ENCODE measurements at places on chromosomes 6 and 20.

DNA sequence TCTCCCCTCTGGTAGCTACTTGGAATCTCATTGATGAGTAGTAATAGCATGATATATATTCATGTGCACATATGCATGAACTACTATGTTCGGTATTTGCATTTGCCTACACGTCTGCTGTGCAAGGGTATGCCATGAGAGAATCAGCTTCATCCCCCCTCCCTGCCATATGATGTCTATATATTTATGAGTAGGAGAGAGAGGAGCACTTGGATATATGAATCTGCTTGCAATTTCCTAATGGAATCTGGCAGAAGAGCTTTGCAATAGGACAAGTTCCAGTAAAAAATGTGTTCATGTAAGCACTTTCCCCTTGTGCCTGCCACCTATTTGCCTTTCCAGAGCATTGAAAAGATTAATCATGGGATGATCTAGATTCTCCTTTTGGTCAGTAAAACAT lies 76.2 kb upstream of the BACH2 start:
- no peak for DNase-seq

- no peak for DNase-seq
These were observed 60.0 kb downstream of the PRL start for GRCh38 chr6:22236626-22237414.

DNA sequence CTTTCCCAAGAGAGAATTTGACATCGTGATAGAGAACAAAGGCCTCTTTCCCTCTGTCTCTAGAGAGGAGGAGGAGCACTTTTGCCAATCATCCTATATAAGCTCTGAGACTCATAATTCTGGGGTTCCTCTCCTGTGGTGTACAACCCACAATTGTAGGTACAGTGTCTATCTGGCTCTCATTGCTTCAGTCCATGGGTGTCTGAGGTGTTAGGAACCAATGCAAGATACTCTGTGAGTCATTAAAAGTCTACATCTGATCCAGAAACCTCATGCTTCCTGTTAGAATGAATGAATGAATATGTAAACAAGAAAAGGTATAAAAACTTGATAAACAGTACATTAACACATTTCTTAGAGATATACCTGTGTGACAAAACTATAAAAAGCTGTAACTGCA lies 356.7 kb downstream of the QKI start:
- no peak for DNase-seq

DNA sequence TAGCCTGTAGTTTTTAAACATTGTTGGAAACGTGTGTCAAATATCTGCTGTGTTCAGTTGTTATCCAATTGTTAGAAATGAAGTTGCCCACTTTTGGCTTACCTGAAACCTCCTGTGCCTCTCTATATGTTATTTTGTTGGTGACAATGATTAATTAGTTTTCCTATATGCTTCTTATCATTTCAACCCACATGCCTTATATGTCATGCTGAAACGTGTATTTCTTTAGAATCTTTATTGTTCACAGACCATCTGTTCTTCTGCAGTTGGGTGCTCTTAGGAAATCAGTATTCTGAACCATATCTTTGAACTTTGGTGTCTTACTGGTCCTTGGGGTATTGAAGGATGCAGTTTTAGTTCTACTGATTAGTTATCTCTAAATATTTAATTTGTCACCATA lies 91.2 kb upstream of the SCGN start:
- no peak for DNase-seq

DNA sequence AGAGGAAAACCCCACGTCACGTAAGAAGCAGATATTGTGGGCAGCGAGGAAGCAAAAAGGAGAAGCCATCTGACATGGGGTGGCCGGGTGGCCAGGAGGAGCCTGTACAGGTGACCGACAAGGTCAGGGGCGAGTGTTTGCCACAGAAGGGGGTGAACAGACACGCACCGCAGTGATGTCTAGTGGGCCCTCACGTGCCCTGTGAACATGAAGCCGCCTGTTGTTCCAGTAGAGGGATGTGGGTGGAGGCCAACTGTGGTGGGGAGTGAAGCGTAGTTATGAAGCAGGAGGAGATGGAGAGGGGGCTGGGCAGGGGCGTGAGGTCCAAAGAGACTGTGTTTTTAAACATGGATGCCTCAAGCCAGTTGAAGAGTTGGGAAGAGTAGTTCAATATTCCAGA lies 20.5 kb downstream of the MYT1 start:
- DNase-seq: no peak

DNA sequence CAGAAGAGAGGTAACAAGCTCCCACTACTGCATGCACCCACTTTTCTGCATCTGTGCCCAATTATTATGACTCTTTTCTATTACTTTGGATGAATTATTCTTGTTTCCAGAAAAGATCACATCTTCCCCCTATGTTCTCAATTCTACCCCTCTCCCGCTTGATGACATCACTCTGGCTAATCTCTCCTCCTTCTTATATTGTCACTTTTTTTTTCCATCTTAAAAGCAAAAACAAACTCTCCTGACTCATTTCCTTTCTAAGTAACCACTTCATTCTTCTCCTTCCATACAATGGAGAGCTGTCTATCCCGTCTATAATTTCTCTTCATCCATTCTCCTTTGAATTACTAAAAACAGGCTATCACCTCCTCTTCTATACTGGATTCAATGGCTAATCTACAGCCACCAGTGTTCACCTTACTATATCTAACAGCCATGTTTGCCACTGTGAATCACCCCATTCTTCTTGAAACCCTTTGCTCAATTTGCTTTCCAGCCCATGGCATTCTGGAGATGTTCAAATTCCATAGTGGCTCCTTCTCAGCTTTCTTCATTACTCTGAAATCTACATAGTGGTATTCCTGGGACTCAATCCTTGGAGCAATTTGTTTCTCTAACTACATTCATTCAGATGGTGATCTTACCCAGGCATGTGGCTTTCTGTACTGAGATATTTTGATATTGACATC lies 378.4 kb downstream of the ARHGAP18 start:
- no peak for DNase-seq

GRCh38 chr6:21592953-21593352 lies 598 bp upstream of the SOX4 start:
- no peak for DNase-seq

- DNase-seq: peak; percentile 60
These were observed 16.8 kb upstream of the ARFGEF2 start for GRCh38 chr20:48904566-48905296.

DNA sequence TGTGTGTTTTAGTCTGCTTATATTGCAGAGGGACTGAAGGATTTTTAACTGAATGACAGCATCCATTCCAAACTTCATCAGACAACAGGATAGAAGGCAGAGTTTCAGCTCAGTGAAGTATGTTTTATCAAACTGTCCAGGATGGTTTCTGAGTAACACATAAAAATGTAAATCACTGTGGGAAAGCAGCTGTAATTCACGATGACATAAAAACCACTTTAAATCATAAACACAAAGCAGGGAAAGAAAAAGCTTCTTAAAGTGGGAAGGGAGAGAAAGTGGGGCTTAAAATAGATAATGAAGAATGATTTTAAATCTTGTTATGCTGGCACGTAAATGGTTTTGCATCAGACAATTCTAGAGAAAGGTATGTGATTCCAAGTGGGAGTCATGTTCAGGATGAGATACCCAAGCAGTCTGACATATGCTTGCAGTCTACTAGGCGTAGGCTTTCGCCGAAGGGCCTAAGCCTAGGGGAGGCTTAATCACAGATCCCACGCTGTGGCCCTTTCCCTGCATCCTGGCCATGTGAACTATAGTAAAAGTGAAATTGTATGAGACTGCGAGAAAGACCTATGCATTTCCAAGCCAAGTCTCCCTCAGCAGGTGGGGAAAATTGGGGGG lies 610.6 kb downstream of the PRKN start:
- DNase-seq: no peak

DNA sequence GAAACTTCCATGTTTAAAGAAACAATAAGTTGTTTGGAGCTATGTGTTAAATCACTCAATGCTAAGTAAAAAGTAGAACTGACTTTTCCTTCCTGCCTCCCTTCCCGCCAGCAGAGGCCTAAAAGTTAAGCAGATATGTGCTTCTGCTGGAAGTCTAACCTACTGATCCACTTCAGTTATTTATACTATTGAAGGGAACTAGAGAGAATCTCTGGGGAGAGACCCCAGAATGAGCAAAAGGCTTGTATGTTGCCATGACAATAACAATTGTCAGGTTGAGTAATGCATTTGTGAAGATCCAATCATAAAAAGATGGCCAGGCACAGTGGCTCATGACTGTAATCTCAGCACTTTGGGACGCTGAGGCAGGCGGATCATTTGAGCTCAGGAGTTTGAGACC lies 24.7 kb downstream of the MGME1 start:
- no peak for DNase-seq

GRCh38 chr6:82909551-82909950 lies 156.1 kb downstream of the UBE3D start:
- DNase-seq: no peak

DNA sequence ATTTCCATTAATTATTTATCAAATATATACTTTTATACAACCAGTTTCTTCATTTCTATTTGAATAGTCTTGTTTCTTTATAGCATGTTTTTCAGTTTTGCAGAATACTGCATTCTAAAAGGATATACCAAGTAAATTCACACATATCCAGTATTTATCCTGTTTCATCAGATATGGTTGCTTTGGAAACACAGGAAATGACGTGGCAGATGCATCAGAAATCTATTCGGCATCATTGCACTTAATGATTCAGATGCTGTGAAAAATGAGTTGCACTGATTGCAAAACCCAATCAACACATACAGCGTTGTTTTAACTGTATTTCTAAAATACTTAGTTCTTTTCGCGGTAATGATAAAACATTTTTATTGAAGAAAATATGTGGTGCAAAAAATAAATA lies 594.9 kb downstream of the CDH26 start:
- no peak for DNase-seq

DNA sequence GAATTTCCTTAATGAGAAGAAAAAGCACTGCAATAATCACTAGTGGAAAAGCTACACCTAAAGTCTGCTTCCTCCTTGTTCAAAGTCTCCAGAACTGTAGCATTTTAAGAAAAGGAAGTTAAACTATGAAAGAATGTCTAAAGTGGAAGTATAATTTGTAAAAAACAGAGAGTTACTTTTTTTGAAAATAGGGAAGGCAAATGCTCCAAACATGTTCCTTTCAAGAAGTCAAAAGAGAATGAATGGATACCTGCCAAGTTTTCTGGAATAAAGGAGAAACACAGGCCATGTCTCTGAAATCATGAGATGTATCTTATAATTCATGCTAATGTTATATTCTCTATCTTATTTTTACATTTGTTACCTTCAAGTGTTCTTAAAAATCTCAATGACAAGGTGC lies 60.7 kb upstream of the ADGRG6 start:
- no peak for DNase-seq

GRCh38 chr6:111183702-111184517 lies 96.6 kb downstream of the SLC16A10 start:
- no peak for DNase-seq

DNA sequence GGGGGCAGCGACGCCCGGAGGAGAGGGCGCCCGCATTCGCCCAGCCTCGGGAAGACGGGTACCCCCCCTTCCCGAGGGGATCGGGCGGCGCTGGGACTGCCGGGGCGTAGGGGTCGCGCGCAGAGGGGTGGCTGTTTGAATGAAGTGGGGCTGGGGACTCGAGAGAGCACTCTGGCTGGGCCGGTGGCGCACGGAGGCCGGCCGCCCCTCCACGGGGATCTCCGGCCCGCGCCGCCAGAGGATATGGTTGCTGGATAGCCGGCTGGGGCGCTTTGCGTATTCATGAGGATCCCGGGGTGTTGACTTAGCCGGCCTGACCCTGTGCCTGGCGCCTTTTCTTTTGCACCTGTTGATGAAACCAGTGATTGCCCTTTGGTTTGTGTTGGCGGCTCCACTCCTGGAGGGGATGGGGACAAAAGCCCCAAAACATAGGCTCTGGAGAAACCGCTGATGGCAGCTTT lies 469 bp downstream of the SYNJ2 start:
- peak; percentile 20 for DNase-seq

DNA sequence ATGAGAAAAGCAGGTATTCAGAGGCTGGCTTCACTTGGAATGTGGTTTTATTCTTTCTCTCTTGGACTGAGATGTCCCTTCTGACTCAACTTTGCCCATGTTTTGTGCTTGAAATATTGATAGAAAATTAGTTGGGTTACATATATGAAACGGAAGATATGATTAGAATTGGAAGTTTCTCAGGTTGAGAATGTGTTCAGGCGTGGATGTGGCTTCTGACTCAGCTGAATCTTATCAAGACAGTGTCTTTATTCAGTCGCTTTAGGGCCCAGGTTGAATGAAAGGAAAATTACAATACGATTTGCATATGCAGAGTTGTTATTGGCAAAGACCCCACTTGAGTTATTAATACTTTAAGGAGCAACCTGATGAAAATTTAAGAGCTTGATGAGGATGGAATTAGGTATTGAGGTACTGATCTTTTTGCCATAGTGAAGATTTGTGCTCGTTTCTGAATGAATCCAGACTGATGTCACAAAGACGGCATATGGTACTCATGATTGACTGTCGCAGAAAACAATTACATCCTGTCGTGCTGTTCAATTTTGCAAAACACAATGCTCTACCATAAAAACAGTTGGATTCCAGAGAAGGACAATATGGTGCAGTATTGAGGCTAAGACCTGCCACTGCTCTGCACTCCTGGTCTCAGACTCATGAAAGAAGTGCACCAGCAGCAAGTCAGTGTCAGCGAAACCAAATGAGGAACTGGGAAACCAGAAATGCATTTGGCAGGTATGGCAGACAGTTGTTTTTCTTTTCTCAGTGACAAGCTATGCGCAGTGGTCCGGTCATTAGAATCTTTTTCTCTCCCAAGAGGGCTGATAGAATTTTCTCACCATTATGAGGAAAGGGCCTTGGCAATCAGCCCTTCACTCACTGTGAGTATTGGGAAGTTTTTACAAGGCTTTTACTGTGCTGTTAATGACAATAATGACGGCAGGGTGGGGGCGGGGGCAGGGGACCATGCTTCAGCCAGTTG lies 158.3 kb downstream of the DOK5 start:
- peak; percentile 25 for DNase-seq

DNA sequence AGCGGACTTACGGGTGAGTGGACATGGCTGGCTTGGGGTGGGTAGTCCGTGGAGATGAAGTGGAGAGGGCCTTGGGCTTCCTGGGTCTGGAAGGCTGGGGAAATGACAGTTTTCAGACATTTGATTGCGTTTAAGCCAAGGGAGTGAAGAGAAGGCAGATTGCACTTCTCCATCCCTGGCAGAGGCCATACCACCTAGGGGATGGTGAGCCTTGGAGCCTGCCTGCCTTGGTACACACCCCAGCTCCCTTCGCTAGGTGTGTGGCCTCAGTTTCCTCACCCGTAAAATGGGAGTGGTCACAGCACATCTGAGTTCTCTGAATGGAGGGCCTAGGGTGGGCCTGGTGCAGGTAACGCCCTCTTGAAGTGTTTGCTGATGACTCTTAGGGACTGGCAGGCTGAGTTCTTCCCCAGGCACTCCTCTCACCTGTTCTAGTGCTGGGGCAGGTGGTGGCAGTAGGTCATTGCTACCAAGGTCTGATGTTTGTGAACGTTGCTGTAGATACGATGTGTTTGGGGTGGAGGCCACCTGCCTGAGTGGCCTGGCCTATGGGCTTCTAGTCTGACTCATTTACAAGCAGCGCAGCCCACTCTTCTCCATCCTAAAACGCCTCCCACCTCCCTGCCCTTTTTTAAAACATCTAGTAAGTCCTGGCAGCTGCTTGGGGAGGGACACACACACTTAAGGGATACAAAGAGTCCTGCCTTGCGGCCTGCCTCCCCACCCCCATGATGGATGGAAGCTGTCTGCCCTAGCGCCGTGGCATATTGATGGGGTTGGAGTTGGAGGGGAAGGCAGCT lies 2.3 kb downstream of the RBM38 start:
- DNase-seq: no peak

- no peak for DNase-seq
These were observed 60.1 kb upstream of the TFAP2D start for GRCh38 chr6:50653253-50653652.
